Adrenal gland (tissue), 19 donors: ENCODE measurements at places on chromosomes 3 and 15. TPM values are rescaled to one million over a fixed set of nuclear protein-coding genes. Genes with fewer than 3 reads are reported as not detected.

GRCh38 chr3:106485802-106486201, 617.0 kb upstream of the CBLB start:
- no peak for DNase-seq

GRCh38 chr3:191256405-191256804, 57.4 kb downstream of the OSTN start:
- no peak for DNase-seq

DNA sequence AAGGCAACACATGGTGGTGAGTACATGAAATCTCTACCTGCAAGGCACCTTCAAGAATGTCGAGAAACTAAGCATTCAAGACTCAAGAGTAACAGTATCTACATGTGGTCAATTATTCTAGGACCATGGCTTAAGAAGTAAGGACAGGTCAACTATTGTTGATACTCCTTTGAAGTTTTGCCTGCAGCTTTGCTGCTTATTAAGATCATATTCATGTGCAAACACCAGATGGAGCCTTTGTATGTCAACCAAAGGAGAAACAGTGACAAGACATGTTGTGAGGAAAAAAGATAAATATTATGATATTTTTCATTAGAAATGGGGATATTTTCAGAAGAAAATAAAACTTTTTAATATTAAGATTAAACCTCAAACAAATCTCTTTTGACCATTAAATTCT, 52.3 kb upstream of the FGF7 start:
- DNase-seq, result no peak

DNA sequence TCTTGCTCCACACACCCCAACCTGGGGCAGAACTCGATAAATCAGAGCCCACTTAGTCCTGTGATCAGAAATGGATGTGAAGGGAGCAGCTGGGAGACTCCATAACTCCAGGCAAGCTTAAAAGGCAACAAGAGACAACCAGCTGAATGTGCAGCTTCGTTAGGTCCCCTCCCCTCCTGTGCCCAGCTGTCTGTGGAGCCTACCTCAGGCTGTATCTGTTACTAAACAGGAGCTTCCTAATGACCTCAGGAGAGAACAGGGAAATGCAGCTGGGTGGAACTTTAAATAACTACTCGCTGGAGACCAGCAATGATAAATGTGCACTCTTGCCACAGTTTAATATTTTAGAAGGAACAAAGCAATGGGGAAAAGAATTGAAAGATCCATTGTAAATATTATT, 25.9 kb downstream of the SLC9A9 start:
- no peak for DNase-seq

GRCh38 chr15:31391687-31392671, 65.3 kb downstream of the KLF13 start:
- DNase-seq, result peak; percentile 85

- DNase-seq, result no peak
Observed at GRCh38 chr15:89150762-89151664, 62.8 kb downstream of the ABHD2 start.

DNA sequence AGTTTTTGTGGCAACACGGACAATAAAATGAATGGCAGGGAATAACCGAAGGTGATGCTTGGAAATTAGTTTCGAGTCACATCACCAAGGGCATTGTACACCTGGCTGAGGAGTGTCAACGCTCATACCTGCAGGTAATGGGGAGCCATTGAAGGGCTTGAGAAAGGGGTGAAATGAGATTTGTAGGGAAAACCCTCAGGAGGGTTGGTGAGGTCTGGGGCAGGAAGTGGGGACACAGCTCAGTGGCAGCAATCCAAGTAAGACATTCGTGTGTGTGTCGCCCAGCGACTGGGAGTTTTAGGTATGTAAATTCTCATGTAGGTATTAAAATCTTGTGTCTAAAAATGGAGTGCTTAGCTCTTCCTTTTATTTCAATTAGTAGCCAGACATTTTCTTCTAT, 14.3 kb downstream of the PARP14 start:
- DNase-seq, result no peak

DNA sequence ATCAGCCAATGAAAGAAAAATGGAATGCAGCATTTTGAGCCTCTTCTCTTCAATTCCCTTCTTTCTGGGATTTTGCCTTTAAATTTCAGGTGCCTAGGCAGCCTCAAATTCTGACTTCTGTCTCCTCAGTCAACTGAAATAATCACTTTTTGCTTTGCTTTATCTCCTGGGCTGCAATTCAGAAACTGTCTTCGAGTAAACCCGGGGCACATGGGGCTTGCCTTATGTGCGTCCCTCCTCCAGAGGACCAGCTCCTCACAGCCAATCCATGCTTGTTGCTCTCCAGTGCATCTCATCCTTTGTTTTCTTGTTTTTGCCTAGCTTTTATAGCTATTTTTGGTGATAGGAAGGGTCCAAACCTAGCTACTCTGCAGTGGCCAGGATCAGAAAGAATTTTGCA, 8.8 kb downstream of the RTP3 start:
- no peak for DNase-seq

GRCh38 chr15:61527836-61528580, 298.9 kb upstream of the RORA start:
- no peak for DNase-seq

DNA sequence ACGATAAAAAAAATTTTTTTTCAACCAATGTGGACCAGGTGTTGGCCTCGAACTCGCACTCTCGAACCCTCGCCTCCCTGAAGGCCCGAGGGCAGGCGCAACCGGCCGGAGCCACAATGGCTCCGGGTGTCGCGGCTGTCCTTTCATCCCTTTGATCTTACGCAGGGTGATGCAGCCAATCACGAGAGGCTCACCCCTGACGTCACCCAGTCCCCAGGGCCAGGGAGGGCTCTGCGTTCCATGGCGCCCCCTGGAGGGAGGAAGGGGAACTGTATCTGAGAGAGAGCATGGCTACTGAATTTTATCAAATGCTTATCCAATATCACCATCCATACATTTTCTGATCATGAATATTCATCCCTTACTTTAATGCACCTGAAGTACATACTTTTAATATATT, 15.4 kb upstream of the GMNC start:
- DNase-seq, result no peak

DNA sequence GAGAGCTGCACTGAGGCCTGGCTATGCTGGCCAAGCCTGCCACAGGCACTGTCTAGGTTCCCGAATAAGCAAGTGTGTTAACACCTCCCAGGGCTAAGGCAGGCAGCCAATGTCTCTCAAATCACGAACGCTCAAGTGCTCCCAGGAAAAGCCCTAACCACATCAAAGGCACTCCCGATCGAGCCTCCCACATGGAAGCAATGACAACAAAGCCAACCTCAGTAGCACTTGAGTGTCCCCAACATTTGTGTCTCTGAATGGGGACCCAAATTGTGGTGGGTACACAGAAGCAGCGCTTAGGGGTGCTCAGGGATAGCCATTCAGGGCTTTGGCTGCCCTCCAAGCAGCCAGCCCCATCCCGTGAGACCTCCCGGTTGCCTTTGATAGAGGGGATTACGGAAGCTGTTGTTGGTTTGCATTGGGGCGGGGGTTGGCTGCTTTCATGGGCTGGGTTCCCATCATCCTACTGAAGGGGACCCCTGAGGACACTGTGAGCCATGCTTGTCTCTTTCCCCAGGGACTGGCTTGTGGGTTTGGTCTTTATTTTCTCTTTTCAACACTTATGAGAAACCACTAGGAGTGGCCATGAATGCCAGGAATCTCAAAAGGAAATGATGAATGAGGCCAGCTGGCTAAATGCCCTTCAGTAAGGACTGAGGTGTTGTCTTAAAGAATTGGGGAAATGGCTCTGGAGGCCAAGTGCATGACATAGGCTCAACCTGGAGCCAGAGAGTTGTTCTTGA, 234.1 kb upstream of the FEZF2 start:
- DNase-seq, result no peak

DNA sequence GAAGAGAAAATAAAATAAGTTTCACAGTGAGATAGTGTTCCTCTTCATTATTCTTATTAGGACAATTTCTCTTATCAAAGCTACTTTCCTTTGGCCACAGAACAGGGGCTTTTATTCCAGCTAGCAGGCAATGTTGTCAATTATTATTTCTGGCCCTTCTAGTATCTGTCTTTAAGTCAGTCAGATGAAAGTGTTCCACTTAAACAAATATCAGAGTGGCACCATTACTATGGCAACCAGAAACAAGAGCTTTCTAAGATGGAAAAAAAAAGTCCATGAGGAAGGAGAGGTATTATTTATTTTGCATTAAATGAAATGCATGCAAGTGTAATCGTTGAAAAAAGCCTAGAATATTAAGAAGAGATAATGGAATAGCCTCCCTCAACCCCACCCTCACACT, 426.4 kb downstream of the TUSC7 start:
- DNase-seq, result no peak

- DNase-seq, result no peak
Observed at GRCh38 chr3:34034840-34035239, 236.4 kb downstream of the PDCD6IP start.

GRCh38 chr3:71451812-71452211, 131.7 kb downstream of the FOXP1 start:
- no peak for DNase-seq

- DNase-seq, result peak; percentile 77
Observed at GRCh38 chr15:85289677-85290365, 90.6 kb upstream of the AKAP13 start.

GRCh38 chr15:45391746-45392583, 13.6 kb upstream of the GATM start:
- DNase-seq, result no peak

DNA sequence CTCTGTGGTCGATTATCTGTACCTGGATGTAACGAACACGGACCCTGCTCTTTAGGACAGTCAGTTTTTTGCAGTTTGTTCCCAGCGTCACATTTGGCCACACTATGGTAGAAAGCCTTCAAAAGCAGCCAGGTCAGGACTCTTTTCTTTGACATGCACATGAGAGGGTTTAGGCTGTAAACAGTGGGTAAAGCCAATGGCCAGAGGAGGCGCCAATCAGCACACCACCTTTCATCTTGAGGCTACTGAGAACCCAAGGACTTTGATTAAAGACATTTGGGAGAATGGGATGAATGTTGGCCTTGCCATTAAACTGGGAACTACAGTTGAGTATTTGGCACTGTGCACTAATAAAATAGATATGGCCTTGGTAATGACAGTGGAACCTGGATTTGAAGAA, 225.9 kb downstream of the OXSM start:
- no peak for DNase-seq

GRCh38 chr3:158456114-158456513, 114.9 kb upstream of the MLF1 start:
- DNase-seq, result no peak

DNA sequence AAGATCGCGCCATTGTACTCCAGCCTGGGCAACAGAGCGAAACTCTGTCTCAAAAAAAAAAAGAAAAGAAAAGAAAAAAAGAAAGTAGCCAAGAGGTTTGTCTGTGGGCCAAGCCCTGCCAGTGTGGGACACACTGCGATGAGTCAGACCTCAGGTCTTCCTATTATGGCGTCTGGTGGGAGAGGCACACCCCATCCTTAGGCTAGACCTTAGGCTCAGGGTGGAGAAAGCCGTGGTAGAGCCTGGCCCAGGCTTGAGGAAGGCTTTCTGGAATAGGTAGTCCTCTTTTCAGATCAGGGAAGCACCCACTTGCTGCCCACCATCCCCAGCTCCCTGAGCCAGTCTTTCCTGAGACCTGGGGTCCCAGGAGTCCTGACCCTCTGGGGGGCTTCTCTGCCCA, 6.0 kb downstream of the HEMK1 start:
- no peak for DNase-seq

DNA sequence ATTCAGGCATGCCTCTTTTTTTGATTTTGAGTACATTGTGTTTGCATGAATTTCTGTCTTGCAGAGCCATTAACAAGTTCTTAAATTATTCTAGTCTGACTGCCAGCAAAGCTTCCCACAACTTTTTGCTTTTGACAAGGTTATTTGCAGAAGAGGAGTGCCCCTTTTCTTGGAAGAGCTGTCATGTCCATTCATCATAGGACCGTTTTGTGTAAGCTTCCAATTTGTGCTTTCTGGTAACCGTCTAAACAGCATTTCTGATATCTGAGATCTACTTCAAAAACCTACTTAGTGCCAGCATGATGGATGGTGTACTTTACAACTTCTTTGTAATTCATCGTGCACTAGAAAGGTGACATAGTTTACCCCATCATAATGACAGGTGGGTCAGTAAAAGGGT, 379.7 kb downstream of the NAALADL2 start:
- DNase-seq, result no peak

- no peak for DNase-seq
Observed at GRCh38 chr15:92647467-92648163, 8.0 kb downstream of the FAM174B start.

DNA sequence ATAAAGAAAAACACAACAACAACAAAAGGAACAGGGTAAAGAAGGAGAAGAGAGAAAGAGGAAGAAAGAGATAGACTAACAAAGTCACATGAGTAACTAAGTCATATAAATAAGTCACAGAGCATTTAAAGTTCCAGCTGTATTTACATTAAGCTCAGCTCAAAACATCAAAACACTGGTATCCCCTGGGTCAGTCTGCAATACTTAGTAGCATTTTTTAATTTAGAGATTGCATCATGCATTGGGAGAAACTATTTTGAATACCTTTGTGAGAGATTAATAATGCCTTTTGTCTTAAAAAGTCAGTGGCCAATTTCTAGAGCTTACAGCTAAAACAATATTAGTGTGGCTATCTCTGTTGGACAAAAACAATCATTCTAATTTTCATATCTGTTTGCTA, 78.4 kb downstream of the NEK10 start:
- no peak for DNase-seq

GRCh38 chr3:87268646-87269211, 7.7 kb downstream of the POU1F1 start:
- DNase-seq, result no peak

GRCh38 chr3:37987751-37988179, 2.8 kb upstream of the VILL start:
- no peak for DNase-seq

GRCh38 chr3:81764002-81764401, 2.6 kb upstream of the GBE1 start:
- no peak for DNase-seq

DNA sequence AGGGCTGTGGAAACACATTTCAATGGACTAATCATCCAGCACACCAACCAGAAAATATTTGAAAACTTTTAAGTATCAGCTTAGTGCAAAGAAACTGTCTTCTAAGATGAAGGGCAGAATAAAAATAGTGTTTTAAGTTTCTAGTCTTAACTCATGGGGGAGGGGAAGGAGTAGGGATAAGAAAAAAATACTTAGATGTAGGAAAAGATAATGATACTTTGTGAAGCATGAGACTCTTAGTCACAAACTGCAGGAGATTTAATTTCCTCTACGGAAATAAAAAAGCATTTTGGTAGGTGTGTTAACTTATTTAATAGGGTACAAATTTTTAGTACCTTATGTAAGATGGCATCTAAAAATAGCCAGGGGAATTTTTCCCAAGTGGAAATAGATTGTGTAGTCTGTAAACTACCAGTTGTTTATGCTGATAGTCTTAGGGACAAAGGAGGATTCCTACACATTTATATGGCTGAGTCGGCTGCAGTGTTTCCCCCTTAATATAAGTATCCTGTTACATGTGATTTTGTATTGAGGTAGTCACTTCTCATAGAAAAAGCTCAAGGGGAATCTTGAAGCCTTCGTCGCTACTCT, 78.2 kb upstream of the GBE1 start:
- DNase-seq, result no peak

GRCh38 chr15:43763819-43764446, 12.8 kb downstream of the ELL3 start:
- DNase-seq, result no peak

Gene HIGD2B
- polyA plus RNA-seq, result 0.10 TPM

Gene IGSF11
- 4.3 TPM for polyA plus RNA-seq

Gene DAPK2
- 0.97 TPM for polyA plus RNA-seq

Gene GHRL
- polyA plus RNA-seq, result not detected

Gene STRIT1
- polyA plus RNA-seq, result not detected

Gene SLC24A5
- polyA plus RNA-seq, result not detected

Gene LRRC31
- polyA plus RNA-seq, result not detected

Gene TMEM40
- polyA plus RNA-seq, result not detected

Gene PGBD4
- 1.1 TPM for polyA plus RNA-seq

Gene RGMA
- 0.75 TPM for polyA plus RNA-seq

Gene GOLGA8G
- not detected for polyA plus RNA-seq
